ENCODE measurements at places on chromosomes 4 and X.

- DNase-seq, result no peak
These were observed 2.5 kb downstream of the UBA1 start for GRCh38 chrX:47196098-47196497.

GRCh38 chr4:158201322-158201721 is 9.0 kb upstream of the TMEM144 start:
- no peak for DNase-seq

DNA sequence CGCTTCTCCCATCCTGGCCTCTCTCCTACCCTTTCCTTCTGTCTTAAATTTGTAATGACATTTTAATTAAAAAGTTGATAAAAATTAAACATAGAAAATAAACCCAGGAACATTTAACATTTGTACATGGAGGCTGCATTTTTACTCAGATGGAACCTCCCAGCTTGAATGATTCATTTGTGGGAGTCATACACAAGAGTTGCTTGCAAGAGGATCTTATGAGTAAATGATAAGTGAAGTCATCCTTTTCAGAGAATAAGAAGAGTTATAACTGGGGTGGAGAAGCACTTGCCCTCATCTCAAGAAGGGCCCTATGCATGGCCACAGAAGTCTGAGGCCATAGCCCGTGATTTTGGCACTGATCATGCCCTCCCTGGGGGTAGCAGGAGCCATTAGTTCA is 482.9 kb upstream of the BOD1L1 start:
- no peak for DNase-seq

DNA sequence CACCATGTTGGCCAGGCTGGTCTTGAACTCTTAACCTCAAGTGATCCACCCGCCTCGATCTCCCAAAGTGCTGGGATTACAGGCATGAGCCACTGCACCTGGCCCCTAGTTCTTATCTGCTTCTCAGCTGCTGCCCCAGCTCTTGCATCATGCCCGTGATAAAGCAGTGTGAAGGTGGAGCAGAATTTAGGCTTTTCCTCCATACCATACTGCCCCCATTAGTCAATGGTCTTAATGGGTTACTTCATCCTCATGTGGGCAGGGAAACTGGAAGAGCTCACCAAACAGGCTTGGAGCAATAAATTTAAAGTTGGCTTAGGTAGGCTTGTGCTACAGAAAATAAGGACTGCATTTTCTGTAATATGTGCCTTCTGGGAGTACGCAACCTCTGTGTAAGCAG is 636.9 kb upstream of the BOD1L1 start:
- no peak for DNase-seq

GRCh38 chr4:122643257-122643656 is 22.4 kb upstream of the IL21 start:
- DNase-seq, result no peak

DNA sequence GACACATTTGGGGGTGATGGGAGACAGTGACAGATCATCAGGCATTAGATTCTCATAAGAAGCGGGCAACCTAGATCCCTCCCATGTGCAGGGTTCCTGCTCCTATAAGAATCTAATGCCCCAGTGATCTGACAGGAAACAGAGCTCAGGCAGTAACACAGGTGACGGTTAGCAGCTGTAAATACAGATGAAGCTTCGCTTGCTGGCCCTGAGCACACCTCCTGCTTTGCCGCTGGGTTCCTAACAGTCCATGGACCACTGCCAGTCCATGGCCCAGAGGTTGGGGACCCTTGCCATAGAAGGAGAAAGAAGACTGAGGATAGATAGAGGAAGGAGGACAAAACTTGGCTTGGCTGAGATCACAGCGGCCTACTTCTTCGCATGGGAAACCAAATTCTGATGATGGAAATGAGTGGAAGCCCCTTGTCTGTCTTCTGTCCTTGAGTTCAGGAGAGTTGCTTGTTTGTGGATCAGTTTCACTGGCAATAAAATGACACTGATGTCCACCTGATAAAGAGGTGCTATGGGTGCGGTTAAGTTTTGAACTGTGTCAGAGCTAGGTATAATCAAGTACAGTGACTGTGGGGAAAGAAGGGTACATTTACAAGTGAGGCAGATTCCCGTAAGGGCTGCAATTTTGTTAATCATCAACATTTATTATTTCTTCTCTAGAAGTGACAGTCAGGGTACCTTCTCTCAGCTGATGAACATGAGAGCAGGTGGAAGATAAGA is 1.7 kb upstream of the TIFA start:
- DNase-seq, result peak; percentile 33

- DNase-seq, result peak; percentile 35
These were observed at the start of gene FAM13A for GRCh38 chr4:89056953-89057398. FAM13A (minus strand) TSS chr4:89057185; CDS start chr4:89056964, 221 bp downstream.

DNA sequence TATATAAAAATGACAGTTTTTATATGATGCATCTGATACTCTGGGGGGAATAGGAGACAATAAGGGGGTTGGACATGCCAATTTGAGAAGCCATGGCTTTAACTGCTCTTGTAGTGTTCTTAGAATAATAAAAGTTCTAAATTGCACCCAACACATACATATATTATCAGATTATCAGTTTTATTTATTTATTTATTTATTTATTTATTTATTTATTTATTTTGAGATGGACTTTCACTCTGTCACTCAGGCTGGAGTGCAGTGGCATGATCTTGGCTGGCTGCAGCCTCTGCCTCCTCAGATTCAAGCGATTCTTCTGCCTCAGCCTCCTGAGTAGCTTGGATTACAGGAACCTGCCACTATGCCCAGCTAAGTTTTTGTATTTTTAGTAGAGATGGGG is 356.8 kb downstream of the TLL1 start:
- DNase-seq, result no peak

GRCh38 chr4:86155766-86156165 is 204.1 kb downstream of the MAPK10 start:
- DNase-seq, result no peak

DNA sequence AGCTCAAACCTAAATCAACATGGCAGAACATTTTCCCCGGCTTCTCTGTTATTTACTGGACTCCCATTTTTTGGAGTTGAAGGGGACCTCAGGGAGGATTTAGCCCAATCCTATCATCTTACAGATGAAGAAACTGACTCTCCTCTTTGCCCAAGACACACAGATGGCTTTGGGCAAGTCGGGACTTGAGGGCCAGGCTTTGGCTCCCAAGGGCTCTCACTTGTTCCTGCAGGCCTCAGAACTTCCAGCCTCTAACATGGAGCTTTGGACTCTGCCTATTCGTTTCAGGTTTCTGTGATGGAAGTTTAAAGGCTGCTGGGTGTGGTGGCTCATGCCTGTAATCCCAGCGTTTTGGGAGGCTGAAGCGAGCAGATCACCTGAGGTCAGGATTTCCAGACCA is 59.5 kb downstream of the RHOH start:
- no peak for DNase-seq

DNA sequence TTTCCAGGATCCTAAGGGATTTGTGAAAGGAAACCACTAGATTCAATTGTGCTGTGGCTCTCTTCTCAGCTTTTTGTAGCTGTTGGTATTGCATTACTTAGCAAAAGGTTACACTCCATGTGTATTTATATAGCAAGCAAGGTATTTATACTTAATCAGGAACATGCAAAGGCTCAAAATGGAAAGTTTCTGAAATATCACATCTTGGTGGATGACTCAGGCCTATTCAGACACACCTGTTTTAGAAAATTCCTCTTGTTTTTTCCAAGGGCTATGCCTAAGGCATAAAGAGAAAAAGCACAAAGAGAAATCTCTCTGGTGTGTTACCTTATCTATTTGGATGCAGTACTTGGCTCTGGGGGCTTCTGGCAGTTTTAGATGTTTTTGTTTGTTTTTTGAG is 144.4 kb upstream of the GALNT7 start:
- DNase-seq, result no peak

DNA sequence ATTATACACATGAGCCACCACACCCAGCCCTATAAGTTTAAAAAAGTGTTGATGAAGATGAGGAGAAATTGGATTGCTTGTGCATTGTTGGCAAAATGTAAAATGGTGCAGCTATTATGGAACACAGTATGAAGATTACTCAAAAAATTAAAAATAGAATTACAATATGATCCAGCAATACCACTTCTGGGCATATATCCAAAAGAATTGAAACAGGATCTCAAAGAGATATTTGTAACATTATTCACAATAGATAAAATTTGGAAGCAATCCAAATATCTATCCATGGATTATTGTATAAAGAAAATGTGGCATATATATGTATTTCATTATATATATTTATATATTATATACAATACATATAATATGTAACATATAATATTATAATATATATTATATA is 515.6 kb upstream of the GNPDA2 start:
- DNase-seq, result no peak

DNA sequence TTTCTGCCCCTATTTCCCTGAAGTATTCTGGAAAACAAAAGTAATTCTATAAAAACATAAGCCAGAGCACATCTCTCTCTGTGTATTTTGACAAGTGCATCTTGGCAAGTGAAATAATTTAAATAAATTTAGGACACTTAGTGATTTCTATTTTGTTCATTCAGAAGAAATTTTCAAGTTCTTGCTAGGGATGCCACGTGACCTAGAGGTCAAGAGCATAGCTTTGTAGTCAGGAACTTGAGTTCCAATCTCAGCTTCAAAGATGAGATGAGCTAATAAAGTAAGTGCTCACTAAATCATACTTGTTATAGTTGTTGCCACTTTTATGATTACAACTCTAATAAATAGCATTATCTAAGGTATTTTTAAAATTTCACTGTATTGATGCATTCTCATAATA is 13.8 kb downstream of the KDR start:
- DNase-seq, result no peak

DNA sequence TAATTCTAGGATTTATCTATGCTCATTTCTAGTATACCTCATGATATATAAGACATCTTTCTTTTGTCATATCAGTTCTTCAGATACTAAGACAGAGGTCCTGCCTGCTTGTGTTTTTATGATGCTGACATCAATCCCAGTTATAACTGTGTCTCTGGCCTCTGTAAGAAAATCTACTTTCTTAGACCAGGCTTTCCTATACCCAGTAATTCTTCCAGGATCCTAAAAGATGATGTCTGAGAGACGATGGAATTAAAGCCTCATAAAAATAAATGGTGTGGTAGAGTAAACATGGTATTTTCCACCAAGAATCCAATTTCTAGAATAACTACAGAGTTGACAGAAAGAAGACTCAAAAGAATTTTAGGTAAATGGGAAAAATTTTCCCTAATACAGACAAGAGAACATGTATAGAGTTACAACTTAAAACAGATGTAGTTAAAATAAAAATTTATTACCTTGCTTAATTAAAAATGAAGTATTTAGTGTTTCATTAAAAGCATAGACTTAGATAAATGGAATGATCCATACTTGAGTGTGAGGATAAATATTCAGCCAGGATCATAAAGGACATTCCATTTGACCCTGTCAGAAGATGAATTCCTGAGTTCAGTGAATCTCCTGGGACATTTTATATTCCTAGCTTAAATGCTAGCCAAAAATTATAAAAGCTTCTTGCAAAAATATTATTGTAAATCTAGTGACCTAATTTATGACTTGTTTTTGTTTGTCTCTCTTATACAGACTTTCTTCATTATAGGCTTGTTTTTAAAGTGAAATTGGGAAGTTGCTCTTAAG is 137.4 kb downstream of the PDLIM5 start:
- no peak for DNase-seq

DNA sequence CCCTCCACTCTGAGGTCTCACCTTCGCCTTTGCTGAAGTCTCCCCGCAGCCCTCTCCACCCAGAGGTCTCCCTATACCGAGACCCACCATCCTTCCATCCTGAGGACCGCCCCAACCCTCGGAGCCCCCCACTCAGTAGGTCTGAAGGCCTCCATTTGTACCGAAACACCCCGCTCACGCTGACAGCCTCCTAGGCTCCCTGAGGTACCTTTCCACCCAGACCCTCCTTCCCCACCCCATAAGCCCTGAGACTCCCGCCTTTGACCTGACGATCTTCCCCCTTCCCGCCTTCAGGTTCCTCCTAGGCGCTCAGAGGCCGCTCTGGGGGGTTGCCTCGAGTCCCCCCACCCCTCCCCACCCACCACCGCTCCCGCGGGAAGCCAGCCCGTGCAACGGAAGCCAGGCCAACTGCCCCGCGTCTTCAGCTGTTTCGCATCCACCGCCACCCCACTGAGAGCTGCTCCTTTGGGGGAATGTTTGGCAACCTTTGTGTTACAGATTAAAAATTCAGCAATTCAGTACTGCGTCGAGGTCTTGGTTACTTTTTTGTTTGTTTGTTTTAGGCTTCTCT is 5.0 kb downstream of the SOD3 start:
- DNase-seq, result no peak

- no peak for DNase-seq
These were observed 12.5 kb downstream of the MORC4 start for GRCh38 chrX:106987488-106987887.

DNA sequence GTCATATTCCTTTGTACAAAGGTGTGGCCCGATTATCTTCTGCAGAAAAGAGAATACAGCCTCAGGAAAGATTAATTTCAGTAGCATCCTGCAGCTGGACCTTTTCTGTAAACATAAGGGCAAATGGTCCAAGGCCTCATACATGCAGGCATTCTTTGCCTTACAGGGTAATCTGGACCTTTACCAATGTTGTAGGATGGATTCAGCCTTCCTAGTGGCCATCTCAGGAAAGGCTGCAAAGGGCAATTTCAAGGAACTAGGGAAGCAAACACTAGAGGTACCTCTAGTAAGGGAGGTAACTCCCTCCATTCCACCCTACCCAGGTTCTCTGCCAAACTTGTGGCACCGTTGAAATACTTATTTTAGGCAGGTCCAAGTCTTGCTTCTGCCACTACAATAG is 43.0 kb downstream of the UGT2B28 start:
- DNase-seq, result no peak

DNA sequence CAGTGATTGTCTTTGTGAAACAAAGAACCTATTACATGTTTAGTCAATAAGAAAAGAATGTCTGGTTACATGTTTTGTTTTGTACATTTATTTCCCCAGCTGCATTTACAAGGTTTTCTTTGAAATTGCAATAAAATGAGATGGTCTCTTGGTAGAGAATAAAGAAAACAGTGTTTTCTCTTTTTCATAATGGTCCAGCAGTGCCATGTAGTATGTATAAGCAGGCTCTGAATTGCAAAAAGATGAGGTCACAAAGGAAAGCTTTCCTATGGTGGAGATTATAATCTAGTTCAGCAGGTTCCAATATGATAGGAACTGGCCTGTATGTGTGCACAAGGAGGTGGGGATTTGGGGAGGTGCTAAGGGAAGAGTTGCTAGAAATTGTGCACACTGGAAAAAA is 1417.3 kb downstream of the STIM2 start:
- DNase-seq, result no peak

GRCh38 chr4:150082241-150082640 is 4.0 kb downstream of the DCLK2 start:
- DNase-seq, result no peak

- no peak for DNase-seq
These were observed 273.3 kb upstream of the RASGEF1B start for GRCh38 chr4:81745050-81745449.

GRCh38 chr4:5980436-5981155 is 37.6 kb downstream of the C4orf50 start:
- DNase-seq, result no peak

GRCh38 chr4:880684-881405 is 51.3 kb downstream of the GAK start:
- DNase-seq, result no peak

Data from DND-41 (cell line).